Stimulated activated CD8-positive, alpha-beta memory T cell treated with anti-CD3 and anti-CD28 coated beads, Interleukin-4, amount 100 ng/mL, for 4 hours (primary cell): ENCODE measurements at places on chromosomes 11 and 22.

GRCh38 chr11:23405350-23405937 lies 545.2 kb upstream of the CCDC179 start:
- DNase-seq: no peak

DNA sequence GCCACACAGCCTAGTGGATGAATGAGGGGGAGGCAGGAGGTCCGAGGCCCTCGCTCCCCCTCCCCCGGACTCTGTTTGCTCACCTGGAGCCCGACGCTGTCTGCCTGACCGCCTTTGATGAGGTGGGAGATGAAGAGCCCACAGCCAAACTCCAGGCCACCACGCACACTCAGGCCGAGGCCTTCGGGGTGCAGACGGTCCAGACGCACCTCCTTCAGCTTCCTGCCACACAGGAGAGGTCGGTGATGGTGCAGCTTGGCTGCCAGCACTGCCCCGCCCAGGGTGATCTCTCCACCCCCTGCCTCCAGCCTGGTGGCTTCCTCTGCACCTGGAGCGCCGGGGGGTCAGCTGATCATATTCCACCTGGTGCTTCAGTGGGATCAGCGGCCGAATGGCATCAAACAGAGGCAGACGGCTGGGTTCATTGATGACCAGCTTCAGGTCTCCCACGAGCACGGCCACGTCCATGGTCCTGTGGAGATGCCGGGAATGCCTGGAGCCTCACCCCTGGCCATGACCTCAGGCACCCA lies 13.1 kb downstream of the USH1C start:
- DNase-seq: no peak

GRCh38 chr11:115475564-115475963 lies 28.7 kb downstream of the CADM1 start:
- DNase-seq: no peak

- DNase-seq: peak; percentile 58
Observed at GRCh38 chr11:65425105-65425970, 2.7 kb downstream of the NEAT1 start.

GRCh38 chr11:123061403-123062157 lies at the start of gene HSPA8:
Gene HSPA8 (minus strand): TSS chr11:123062136. CDS start chr11:123061324, 812 bp downstream.
- peak; percentile 58 for DNase-seq

DNA sequence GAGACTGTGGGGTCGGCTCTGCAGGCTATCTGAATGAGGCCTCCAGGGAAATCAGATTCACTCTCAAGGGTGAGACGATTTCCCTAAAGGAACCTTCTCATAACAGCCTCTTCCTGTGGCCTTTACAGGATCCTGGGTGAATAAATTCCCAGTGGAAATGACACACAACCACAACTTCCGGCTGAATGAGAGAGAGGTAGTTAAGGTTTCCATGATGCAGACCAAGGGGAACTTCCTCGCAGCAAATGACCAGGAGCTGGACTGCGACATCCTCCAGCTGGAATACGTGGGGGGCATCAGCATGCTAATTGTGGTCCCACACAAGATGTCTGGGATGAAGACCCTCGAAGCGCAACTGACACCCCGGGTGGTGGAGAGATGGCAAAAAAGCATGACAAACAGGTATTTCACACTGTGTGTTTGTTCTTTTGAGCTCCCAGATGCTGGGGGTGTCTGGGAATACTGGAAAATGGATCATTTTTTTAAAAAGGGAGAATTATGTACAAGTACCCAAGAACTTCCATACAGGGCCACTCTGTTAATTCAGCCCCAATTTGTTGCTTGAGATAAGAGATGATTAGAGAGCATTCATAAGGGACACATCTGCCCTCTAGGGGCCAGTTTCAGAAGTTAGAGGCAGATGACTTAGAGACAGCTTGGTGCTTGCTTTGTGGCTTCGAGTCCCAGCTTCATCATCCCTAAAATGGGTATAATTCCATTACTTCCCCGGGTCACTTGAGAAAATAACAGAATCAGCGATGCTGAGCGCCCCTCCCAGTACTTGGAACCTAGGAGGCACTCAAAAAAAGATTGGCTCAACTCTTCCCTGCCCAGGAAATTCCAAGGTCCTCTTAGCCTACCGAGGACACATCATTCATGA lies 10.2 kb downstream of the SERPIND1 start:
- no peak for DNase-seq

DNA sequence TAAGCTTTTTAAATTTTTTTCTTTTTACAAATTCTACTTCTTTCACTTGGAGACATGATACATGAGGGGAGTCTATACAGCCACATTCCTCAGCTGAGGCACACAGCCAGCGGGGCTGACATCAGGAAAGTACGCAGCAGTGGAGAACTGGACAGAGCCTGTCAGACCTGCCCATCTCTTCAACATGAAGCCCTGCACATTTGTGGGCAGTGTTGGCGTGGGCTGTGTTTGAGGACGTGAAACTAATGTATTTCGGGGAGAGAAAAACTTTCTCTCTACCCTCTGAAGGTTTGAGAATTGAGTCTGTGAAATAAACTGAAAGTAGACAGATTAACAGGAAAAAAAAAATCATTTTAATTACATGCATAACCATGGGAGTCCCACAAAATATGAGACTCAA lies 84.8 kb upstream of the HTATIP2 start:
- no peak for DNase-seq
